Neural crest cell (in vitro differentiated cells): ENCODE measurements at places on chromosomes 3 and 15. TPM values are rescaled to one million over a fixed set of nuclear protein-coding genes. Genes with fewer than 3 reads are reported as not detected.

The PLD1 gene
- total RNA-seq = 0.89 and 0.93 TPM in 2 replicates

The IVD gene
- 75.2 and 81.4 TPM in 2 replicates for total RNA-seq

The CD200 gene
- 66.7 and 67.0 TPM in 2 replicates for total RNA-seq

The LRTM1 gene
- total RNA-seq = 0.23 TPM in 1 of 2 replicates, not detected in the other

The DYNLT2B gene
- total RNA-seq = 42.9 and 44.1 TPM in 2 replicates

The HMG20A gene
- 67.2 and 72.5 TPM in 2 replicates for total RNA-seq

The ZNF662 gene
- total RNA-seq = not detected in 2 replicates

The HYAL1 gene
- total RNA-seq = 2.0 and 2.5 TPM in 2 replicates

The VPS13C gene
- total RNA-seq = 31.5 and 33.1 TPM in 2 replicates

The CCDC191 gene
- total RNA-seq = 4.5 and 5.4 TPM in 2 replicates

The MINAR1 gene
- total RNA-seq = 1.9 and 2.0 TPM in 2 replicates

The CPLX3 gene
- total RNA-seq = not detected in 2 replicates

The SKOR1 gene
- total RNA-seq = 0.36 and 0.49 TPM in 2 replicates

The HMCES gene
- 61.2 and 62.9 TPM in 2 replicates for total RNA-seq

The ACP3 gene
- total RNA-seq = not detected in 2 replicates

The ITPKA gene
- total RNA-seq = 1.3 and 1.5 TPM in 2 replicates
